IMR-90 (cell line): ENCODE measurements at places on chromosomes 16 and 17. TPM values are rescaled to one million over a fixed set of nuclear protein-coding genes. Genes with fewer than 3 reads are reported as not detected.

GRCh38 chr17:31174215-31174614 lies 79.4 kb downstream of the NF1 start:
- H3K36me3 ChIP-seq: peaks cover 2% of the 10 kb centered on the region; the same call in 1 of the 2 replicates
- 0 out of 2 replicates have a peak, but pooled peaks cover 3% of the 10 kb centered on the region for H3K4me1 ChIP-seq
- no peak for DNase-seq
- H3K27me3 ChIP-seq: no peaks in the 10 kb centered on the region

DNA sequence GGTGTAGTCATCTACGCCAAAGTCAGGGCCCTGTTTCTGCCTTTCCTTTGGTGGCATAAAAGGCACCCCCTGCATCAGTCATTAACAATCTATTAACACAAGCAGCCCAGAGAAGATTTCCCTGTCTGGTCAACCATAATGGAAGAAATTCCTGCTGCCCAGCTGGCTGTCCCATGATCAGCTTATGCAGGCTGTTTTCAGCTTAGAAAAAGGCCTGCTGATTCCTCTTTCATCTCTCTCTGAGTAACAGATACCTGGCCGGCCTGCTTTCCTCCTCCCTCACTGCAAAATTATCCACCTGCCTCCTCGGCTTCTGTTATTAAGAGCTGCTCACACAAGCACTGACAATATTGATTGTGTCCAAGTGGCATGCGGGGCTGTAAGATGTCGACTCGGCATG lies 70.3 kb upstream of the MMP2 start:
- H3K4me3 ChIP-seq: no peak overlapping the region
- no peak for DNase-seq
- H3K4me1 ChIP-seq: no peaks in the 10 kb centered on the region
- H3K36me3 ChIP-seq: no peaks in the 10 kb centered on the region
- H3K27me3 ChIP-seq: peaks cover 1% of the 10 kb centered on the region; the same call in 1 of the 2 replicates

DNA sequence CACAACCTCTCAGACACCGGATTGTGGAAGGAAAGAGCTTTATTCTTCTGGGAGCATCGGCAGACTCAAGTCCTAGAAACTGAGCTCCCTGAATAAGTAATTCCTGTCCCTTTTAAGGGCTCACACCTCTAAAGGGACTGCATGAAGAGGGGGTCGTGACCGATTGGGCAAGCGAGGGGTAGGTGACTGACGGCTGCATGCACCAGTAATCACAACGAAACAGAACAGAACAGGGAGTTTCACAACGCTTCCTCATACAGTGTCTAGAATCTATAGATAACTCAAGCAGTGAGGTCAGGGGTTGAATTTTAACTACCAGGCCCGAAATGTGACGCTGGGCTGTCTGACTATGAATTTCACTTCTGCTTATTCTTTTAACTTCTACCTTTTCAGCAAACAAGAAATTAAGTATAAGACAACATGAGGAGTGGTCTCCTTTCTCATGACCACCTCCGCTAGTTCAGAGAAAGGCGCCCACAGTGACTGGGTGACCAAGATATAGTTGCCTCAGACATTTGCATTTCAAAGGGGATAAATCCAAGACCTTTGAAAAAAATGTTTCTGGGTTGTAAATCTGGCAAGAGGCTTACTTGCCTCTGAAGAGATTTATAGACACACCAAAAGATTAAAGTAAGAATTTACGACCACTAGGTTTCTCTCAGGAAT lies 88.4 kb upstream of the ATF7IP2 start:
- no peaks in the 10 kb centered on the region for H3K27me3 ChIP-seq
- no peaks in the 10 kb centered on the region for H3K36me3 ChIP-seq
- DNase-seq: no peak
- no peaks in the 10 kb centered on the region for H3K4me1 ChIP-seq

DNA sequence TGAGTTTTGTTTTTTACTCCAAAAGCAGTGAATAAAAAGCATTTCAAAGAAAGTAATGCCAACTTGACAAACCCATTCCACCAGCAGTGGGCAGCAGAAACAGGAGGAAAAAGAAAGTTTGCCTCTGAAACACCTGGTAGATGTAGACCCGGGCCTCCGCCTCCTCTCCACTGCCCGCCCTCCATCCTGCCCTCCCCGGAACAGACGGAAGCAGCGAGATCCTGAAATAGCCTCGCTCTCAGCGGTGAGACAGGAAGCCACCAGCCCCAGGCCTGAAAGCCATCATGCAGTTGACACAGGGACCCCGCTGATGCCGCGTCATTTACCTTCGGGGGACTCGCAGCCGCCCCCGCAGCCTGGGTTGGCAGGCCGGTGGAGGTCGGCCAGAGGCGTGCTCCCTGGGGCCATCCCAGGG lies 67.8 kb downstream of the C16orf78 start:
- H3K36me3 ChIP-seq: no peaks in the 10 kb centered on the region
- no peak overlapping the region for H3K27ac ChIP-seq
- DNase-seq: no peak
- no peaks in the 10 kb centered on the region for H3K4me1 ChIP-seq
- no peak overlapping the region for H3K4me3 ChIP-seq
- H3K27me3 ChIP-seq: peaks cover 3% of the 10 kb centered on the region; the same call in 1 of the 2 replicates

- H3K36me3 ChIP-seq: no peaks in the 10 kb centered on the region
- H3K4me3 ChIP-seq: no peak overlapping the region
- no peaks in the 10 kb centered on the region for H3K27me3 ChIP-seq
- H3K27ac ChIP-seq: no peak overlapping the region
- H3K4me1 ChIP-seq: no peaks in the 10 kb centered on the region
These were observed 146.6 kb downstream of the USP22 start for GRCh38 chr17:20896153-20896649.

- no peak overlapping the region for H3K4me3 ChIP-seq
- DNase-seq: no peak
- H3K27me3 ChIP-seq: no peaks in the 10 kb centered on the region
- H3K36me3 ChIP-seq: no peaks in the 10 kb centered on the region
- no peak overlapping the region for H3K27ac ChIP-seq
These were observed 5.0 kb upstream of the SRL start for GRCh38 chr16:4246777-4247459.

NGFR gene
- 0.18 TPM in 1 of 2 replicates, not detected in the other for total RNA-seq
